ENCODE measurements at places on chromosomes 5 and 9.

- no peak for DNase-seq
These were observed 1741.8 kb upstream of the CDH9 start for GRCh38 chr5:28780083-28780692.

- no peak for DNase-seq
These were observed 90.1 kb downstream of the NR3C1 start for GRCh38 chr5:143313298-143313852.

DNA sequence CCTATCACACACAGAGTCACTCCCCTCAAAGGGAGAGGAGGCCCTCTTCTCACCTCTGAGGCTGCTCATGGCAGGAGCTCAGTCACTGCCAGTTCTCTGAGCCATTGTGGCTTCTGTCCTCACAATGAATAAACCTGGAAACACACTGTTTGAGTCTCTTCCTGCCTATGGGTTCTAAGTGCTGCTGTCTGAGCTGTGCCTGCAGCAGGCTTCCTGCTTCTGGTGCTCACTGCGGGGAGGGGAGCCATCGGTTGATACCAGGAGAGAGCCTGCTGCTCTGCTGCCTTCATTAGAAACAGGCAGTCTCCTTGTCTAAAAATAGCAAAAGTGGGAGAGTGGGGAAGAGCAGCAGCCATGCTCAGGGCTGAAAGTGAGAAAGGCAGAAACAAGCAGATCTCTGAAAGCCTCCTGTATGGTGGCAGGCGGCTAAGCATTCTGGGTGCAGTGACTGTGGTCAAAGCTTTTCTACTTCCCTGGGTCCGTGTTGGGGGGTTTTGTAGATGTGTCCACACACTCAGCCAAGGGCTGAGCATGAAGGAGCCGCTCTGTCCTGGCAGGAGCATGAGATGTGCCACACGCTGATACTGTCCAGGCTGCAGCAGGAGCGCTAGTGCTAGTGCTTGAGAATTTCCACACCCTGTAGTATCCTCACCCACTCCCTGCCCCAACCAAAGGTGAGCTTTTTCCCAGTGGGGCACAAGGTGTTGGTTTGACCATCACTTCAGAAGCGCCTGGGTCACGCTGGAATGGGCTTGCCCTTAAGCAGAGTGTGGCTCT lies 34.2 kb downstream of the PRKACG start:
- no peak for DNase-seq

DNA sequence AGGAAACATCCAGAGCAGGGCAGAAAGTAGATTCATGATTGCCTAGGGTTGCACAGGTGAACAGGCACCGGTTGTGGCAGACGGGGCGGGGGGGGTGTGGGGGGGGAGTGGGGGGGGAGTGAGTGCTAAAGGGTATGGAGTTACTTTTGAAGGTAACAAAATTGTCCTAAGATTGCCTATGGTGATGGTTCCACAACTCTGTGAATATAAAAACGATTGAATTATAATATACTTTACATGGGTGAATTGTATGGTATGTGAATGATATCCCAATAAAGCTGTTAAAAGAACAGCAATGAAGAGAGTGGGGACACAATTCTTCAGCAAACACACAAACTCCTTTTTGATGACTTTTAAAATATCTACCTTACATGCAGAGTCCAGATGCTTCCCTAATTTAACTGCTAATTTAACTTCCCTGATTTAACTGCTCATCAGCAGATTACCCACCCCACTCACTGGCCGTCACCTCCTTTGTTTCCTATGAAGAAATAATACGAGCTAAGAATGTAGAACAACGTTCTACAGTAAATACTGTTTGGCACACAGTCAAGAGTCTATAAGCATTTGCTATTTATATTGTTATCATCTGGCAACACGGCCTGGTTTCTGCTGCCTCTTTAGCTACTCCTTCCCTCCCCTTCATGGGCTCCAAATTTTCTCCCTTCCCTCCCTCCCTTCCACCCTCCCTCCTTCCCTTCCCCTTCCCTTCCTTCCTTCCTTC lies 83.5 kb downstream of the PTCH1 start:
- no peak for DNase-seq

DNA sequence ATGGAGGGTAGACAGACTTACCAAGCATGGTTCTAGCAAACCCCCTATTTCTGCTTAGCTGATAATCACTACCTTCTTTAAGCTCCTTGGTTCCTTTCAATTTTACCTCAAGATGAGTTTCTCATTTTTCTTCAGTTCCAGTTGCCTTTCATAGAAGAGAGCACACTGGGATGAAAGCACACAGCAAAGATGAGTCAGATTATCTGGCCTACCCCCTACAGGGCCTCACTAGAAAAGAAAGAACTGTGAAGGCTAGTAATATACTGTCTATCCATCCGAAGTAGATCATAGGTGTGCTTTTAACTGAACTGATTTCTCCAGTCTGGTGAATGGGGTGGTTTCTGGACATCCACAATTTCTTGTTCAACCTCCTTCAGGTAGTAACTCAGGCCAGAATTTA lies 122.5 kb downstream of the TRPM3 start:
- no peak for DNase-seq

GRCh38 chr5:177495243-177496060 lies 2.0 kb downstream of the PDLIM7 start:
- DNase-seq, result no peak

- no peak for DNase-seq
These were observed 32.8 kb downstream of the TUT7 start for GRCh38 chr9:86321373-86321772.

GRCh38 chr9:20557890-20558565 lies 64.3 kb downstream of the MLLT3 start:
- DNase-seq, result no peak

DNA sequence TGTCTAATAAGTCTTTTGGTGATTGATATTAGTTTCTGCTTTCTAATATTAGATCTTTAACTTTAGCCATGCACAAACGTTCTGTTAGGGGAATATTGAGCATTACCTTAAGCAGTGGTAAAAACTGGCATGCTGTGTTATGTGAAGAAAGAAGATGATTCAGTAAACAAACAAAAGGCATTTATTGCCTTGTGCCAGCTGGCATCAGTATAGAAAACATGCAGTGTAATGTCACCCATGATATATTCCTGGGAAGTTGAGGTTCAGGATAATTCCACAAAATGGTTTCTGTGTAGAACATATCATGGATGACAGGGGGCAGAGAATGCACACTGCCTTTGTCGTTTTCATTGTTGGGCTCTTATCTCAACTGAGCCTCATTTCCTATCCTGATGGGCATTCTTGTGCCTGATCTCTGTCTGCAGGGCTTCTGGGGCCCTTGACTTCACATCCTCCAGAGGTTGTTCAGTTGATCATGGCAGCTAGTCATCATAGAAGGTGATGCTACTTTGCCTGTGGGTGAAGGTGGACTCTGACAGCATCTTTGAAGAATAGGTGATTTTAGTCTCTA lies 24.2 kb downstream of the LRRTM2 start:
- no peak for DNase-seq
